T-helper 1 cell (primary cell): ENCODE measurements at places on chromosomes 12 and 14.

- no peak for DNase-seq
Measured at GRCh38 chr12:11580125-11580751, 69.2 kb upstream of the ETV6 start.

GRCh38 chr12:114631242-114631641, 52.7 kb downstream of the TBX3 start:
- no peak for DNase-seq

GRCh38 chr12:64824130-64824499, 332 bp upstream of the TBC1D30 start:
- no peak for DNase-seq

DNA sequence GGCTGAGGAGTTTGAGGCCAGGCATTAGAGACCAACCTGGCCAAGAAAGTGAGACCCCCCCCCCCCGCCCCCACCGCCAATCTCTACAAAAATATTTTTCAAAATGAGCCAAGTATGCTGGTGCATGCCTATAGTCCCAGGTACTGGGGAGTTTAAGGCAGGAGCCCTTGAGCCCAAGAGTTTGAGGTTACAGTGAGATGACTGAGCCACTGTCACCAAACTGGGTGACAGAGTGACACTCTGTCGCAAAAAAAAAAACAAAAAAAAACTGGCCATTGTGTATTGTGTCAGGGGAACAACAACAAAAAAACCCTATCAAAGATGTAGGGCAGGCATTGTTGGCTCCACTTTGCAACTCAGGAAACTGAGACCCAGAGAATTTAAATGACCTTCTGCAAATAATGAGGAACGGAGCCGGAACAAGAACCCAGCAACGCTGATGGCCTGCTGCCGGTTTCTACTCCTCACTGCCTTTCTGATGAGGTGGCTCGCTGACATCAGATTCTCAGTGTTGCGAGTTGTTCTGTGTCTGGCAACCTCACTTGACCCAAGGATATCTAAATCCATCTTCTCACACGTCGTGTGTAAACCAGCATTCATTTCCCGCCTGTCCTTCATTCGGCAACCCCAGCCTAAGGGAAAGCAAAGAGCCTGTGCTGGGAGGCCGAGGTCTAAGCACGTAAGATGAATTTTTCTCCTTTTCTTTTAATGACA, 195.2 kb upstream of the CRY1 start:
- DNase-seq, result no peak
